ENCODE measurements at places on chromosomes 5 and 9.

DNA sequence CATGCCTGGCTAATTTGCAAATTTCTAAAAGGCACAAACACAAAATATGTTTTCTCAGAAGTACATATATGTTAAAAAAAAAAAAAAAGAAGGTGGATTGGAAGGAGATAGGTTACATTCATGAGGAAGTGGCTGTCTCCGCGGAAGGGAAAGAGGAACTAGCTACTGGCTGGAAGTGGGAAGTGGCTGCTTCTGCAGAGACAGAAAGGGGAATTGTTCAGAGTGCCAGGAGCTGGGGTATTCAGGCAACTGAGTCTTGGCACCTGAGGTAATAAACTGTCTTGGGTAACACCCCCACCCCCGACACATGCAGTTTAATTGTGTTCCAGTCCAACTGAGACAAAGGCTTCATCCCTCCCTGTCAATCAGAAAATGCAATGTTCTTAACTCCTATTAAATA lies 45.6 kb downstream of the S1PR3 start:
- no peak for DNase-seq

DNA sequence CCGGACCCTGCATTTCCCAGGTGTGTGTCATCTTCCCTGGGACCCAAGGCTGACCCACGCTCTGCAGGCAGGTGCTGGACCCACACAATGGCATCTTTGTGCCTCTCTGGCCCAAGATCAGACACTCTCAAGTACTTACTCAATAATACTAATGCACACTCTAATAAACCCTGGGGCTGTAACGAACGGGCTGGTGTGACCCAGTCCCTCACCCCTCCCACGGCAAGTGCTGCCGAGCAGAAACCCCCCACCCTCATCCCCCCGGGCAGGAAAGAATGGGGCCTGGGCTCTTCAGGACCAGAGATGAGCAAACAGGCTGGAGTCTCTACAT lies 1.1 kb upstream of the OBP2B start:
- no peak for DNase-seq

DNA sequence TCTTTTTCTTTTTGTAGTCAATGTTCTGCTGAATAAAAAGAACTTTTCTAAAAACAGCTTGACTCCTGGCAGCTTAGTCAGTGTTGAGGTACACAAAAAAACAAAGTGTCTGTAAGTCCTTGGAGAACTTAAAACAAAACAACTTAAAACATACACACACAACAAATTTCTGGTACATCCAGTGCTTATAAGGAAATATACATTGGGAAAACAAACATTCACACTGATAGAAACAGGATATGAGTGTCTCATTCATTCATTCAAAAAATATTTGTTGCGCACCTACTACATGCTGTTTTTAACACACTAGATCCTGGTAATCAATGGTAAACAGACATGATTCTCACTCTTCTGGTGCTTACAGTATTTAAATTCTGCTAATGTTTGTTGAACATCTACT lies 27.4 kb upstream of the MEGF9 start:
- DNase-seq, result no peak

DNA sequence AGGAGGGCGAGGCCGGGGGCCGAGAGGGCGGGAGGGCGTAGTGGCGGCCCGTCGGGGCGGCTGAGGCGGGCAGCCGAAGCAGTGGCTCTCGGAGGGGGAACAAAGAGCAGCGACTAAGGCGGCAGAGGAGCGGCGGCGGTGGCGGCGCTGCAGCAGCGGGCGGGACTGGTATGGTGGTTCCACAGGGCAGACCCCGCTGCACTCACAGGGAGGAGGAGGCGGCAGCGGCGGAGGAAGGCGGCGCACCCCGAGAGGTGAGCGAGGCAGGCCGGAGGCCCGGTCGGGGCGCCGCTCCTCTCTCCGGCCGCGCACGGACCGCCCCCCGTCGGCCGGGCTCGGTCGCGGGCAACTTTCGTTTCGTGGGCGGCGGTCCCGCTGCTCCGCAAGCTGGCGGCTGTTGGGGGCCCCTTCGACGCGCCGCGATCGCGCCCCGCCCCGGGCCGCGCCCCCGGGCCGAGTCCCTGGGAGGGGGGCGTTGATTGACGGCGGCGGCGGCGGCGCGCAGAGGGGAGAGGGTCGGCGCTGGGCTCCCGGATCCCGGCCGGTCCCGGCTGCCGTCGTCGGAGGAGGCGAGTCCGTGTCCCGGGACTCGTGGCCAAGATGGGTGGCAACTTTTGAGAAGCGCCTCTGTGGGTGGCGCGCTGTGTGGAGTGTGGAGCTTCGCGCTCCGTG lies 467 bp downstream of the CNOT6 start:
- peak; percentile 31 for DNase-seq

GRCh38 chr5:10418654-10419345 lies 22.9 kb upstream of the ROPN1L start:
- DNase-seq, result no peak

DNA sequence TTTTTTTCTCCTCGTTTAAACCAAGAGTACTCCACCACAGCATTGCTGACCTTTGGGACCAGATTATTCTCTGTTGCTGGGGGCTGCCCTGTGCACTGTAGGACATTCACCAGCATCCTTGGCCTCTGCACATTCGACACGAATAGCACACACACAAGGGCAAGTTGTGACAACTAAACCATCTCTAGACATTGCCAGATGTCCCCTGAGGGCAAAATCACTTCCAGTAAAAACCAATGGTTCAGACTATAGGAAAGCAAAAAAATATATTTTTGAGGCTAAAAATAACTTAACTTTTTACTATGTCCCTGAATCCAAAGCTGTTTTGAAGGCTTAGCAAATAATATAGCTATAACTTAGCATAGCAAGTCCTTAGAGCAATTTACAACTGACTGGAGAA lies 65.9 kb downstream of the SEMA5A start:
- no peak for DNase-seq

- peak; percentile 5 for DNase-seq
These were observed 157.0 kb upstream of the RAI14 start for GRCh38 chr5:34499001-34499734.

- DNase-seq, result no peak
These were observed 133.0 kb upstream of the TUT7 start for GRCh38 chr9:86486891-86487837.

- DNase-seq, result no peak
These were observed 169.6 kb downstream of the SLC12A2 start for GRCh38 chr5:128253161-128253560.

GRCh38 chr5:181219262-181220177 lies 3.6 kb upstream of the TRIM41 start:
- no peak for DNase-seq

GRCh38 chr9:18480662-18481093 lies 6.7 kb downstream of the ADAMTSL1 start:
- DNase-seq, result no peak

- peak; percentile 8 for DNase-seq
These were observed 1.1 kb upstream of the SPRY4 start for GRCh38 chr5:142325725-142326479.

Measured in activated T-cell treated with anti-CD3 and anti-CD28 coated beads for 48 hours (primary cell).